Stimulated activated CD4-positive, alpha-beta T cell treated with anti-CD3 and anti-CD28 coated beads, Interleukin-12 subunit alpha, Interleukin-12 subunit beta, amount 100 ng/mL, for 48 hours (primary cell): ENCODE measurements at places on chromosomes 6 and 20.
A peak's percentile ranks its signal among the peaks of the same experiment; 100 is the strongest.

- no peak for DNase-seq
Measured at GRCh38 chr6:75115481-75115880, 90.4 kb downstream of the COL12A1 start.

DNA sequence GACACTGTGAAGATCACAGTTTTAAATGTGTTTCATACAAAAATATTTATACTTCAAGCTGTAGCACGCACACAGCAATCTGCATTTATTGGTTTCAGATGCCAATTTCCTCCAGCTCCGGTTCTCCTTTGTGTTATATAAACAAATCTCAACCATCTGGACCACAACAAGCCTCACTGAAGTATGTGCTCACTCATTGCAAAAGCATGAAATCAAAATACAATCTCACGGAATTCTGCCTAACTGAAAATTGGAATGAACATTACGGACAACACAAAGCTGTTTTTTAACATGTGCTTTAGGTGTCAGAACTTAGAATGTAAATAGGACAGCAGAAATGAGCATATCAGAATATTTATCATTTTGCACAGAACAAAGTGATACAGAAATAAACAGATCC is 38.0 kb downstream of the RCAN2 start:
- no peak for DNase-seq

DNA sequence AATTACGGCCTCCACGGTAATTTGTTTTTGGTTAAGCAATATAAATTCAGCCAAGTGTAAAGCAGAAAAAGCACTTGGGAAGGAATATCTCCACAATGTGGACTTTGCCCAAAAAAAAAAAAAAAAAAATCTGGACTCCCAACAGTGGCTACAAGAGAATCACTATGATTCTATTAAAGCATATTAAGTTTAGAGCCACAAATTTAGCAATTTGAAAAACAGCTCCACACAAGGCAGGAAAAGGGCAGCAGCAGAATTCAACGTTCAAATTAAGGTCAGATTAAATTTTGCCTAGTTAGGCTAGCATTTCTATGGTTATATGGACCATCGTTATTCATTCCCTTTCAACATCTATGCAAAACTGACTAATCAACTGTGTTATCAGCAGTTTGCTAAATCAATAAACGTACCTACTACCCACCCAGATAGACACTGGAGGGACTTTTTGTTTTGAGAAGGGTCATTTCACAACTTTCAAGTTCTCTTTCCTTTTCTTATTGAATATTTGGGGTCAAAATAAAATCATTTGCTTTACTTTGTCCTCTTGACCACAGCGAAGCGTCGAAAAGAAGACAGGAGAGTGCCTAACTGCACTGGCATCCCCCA is 1.0 kb downstream of the MCM9 start:
- no peak for DNase-seq

DNA sequence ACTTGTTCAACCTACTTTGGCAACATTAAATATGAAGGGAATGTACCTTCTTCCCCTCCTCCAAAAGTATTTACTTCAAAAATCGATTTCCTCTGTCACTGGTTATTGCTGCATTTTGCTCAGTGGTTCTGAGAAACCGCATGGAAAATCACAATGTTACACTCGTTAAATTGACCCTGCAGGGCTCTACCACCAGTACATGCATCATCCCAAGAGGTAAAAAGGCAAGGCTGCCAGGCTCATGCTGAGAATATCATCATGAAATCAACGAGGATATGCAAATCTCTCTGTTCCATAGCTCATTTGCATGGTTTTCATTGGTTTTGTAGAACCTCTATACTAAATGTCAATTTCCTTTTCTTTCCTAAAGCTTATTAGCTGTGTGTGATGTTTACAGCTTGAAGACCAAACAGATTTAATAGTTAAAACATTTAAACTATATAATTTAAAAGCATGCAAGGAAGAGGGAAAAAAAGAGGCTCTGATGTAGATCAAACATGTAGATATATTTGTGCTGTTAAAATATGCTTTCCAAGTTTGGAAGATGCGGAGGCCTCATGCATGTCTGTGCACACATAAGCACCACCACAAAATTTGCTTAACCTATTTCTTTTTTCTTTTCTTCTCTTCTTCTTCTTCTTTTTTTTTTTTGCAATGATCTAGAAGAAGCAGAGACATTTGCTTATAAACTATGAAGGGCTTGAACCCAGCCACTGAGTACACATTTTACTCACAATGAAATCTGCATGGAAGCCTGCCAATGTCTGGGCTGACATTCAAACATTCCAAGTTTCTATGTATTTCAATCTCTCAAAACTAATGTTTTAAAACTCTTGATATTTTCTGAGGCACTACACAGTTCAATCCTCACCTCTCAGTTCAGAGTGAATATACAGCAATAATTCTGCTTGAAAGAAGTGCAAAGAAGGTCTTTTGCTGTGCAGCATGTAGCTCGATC is 194.0 kb downstream of the GMPR start:
- no peak for DNase-seq

GRCh38 chr20:44579313-44580081 is 2.9 kb upstream of the PKIG start:
- DNase-seq: no peak

DNA sequence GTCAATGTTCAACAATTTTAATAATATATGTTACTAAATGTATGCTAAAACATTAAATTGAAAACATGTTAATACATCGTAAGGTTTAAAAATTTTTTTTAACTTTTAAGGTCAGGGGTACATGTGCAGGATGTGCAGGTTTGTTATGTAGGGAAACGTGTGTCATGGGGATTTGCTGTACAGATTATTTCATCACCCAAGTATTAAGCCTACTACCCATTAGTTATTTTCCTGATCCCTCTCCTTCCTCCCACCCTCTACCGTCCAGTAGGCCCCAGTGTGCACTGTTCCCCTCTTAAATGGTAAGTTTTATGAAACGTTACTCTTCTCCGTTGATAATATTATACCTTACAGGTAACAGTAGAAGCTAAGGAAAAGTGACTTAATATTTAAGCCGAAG is 15.8 kb downstream of the PDE7B start:
- no peak for DNase-seq

DNA sequence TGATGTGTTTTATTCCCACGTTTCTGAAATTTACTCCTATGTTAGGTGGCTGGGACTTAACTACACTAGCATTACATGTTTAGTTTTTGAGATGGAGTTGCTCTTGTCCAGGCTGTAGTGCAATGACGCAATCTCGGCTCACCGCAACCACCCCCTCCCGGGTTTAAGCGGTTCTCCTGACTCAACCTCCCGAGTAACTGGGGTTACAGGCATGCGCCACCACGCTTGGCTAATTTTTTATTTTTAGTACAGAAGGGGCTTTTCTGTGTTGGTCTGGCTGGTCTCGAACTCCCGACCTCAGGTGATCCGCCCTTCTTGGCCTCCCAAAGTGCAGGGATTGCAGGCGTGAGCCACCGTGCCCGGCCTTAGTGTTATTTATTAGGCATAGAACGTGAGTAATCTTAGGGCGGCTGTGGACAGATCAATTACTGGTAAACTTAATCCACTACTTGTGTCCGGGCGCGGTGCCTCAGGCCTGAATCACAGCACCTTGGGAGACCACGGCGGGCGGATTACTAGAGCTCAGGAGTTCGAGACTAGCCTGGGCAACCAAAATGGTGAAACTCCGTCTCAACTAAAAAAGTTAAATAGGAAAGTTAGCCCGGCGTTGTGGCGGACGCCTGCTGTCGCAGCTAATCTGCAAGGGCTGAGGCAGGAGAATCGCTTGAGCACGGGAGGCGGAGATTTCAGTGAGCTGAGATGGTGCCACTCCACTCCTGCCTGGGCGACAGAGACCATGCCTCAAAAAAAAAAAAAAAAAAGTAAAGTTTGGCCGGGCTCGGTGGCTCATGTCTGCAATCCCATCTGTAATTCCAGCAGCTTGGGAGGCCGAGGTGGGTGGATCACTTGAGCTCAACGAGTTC is 123.7 kb upstream of the BTN3A2 start:
- peak; percentile 73 for DNase-seq

- no peak for DNase-seq
Measured at GRCh38 chr20:48577557-48577956, 250.2 kb downstream of the PREX1 start.

- no peak for DNase-seq
Measured at GRCh38 chr20:1900321-1900801, 5.2 kb downstream of the SIRPA start.

DNA sequence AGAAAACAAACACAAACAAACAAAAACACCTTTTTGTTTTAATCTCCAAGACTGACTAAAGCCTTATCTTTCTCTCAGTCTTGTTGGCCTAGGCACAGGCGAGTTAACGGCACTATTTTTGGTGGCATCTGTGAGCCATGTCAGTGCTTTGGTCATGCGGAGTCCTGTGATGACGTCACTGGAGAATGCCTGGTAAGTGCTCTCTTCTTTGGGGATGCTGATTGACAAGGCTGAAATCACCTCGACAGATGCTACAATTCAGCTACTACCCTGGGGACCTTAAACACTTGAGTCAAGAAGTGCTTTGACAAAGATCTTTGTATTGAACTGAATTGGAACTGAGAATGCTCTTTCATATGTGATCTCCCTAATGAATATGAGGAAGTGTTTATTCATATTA is 384.1 kb downstream of the LAMA2 start:
- no peak for DNase-seq

- DNase-seq: no peak
Measured at GRCh38 chr6:43768983-43769525, 957 bp upstream of the VEGFA start.

DNA sequence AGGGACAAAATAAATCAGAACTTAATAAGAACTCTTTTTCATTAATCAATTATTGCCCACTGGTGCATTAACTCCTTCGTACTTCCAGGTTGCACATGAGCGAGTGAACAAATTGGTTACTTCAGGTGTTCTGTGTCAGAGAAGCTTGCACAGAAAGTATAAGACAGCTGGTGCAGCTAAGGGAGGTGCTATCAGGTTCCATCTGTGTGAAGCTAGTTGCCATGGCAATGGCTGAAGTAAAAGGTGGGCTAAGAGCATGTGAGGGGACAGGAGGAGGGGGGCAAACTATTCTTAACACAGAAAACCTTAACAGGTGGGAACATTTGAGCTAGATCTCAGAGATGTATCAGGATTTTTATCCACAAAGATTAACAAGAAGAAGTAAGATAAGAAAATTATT is 81.6 kb downstream of the MANEA start:
- no peak for DNase-seq

- no peak for DNase-seq
Measured at GRCh38 chr6:44495036-44495901, 107.8 kb downstream of the CDC5L start.

DNA sequence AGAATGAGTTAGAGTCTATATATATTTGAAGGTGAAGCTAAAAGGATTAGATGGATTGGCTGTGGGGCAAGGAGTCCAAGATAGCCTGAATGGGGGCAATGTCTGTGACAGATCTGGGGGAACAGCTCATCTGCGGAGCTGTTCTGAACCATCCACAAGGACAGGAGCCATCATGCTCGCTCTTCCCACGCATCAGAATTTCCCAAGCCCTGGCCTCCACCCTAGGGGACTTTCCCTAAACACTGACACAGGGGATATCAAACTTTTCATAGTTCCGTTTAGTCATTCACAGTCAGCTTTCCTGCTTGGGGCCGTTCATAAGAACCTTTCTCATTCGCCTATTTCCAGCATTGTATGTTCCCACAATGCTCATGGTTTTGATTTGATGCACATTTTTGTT is 37.6 kb upstream of the CCN6 start:
- DNase-seq: peak; percentile 69

DNA sequence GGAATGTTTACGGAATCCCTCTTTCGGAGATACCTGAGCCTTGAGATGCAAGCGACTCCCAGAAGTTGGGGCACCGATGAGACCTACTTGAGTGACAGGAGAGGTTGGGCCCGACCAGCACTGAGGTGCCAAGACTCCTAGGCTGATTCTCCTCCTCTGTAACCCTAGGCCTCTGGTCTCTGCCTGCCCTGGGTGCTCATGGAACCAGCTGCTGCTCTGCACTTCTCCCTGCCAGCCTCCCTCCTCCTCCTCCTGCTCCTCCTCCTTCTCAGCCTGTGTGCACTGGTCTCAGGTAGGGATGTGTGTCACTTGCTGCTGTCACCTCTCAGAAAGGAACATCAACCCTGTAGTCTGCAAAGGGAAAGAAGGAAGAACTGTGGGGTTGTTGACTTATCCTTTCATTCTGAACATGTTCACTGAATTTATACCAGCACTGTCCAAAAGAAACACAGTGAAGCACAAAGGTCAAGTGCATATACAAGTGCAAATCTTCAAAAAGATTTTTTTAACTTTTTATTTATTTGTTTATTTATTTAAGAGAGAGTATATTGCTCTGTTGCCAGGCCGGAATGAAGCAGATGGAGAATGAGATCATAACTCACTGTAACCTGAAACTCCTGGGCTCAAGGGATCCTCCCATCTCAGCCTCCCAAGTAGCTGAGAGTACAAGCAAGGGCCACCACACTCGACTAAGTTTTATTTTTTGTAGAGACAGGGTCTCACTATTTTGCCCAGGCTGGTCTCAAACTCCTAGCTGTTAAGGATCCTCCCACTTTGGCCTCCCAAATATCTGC is 913 bp downstream of the BTN2A2 start:
- DNase-seq: no peak

DNA sequence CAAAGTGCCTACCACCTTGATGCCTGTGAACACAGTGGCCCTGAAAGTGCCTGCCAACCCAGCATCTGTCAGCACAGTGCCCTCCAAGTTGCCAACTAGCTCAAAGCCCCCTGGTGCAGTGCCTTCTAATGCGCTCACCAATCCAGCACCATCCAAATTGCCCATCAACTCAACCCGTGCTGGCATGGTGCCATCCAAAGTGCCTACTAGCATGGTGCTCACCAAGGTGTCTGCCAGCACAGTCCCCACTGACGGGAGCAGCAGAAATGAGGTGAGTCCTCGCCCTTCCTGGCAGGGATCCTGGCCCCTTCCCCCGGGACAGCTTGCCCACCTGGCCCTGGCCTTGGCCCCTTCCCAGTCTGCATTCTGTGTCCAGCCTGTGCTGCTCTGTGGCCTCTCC is 17.9 kb downstream of the MAVS start:
- DNase-seq: no peak

- DNase-seq: peak; percentile 60
Measured at GRCh38 chr20:33994222-33994913, 657 bp downstream of the RALY start.

GRCh38 chr20:61753987-61754956 is 311.4 kb downstream of the TAF4 start:
- DNase-seq: no peak

- DNase-seq: no peak
Measured at GRCh38 chr6:20709451-20709850, 175.2 kb downstream of the CDKAL1 start.
